ENCODE measurements at places on chromosomes 12 and 14.

- no peak for DNase-seq
Observed at GRCh38 chr14:103186909-103187586, 63.8 kb downstream of the TNFAIP2 start.

GRCh38 chr12:18823461-18823860, 85.5 kb downstream of the CAPZA3 start:
- DNase-seq = no peak

DNA sequence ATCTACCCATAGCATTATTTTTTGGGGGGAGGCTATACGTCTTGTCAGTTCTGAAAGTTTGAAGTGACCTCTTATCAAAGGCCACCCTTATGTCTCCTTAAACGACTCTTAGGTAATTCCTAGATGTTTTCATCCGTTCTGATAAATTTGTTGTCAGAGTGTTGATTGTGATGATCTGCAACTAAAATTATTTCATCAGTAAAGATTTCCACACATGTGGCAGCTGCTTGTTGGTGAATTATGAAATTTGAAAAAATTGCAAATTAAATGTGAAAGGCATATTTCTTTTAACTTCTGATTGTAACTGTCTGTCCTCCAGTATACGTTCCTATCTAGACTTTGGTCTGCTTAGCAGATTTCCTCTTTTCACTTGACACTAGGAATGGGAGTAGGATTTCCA, 1.4 kb downstream of the ADIPOR2 start:
- no peak for DNase-seq

- DNase-seq = no peak
Observed at GRCh38 chr12:59736786-59737185, 141.0 kb downstream of the SLC16A7 start.

GRCh38 chr14:26403760-26404159, 194.1 kb downstream of the NOVA1 start:
- DNase-seq = no peak

DNA sequence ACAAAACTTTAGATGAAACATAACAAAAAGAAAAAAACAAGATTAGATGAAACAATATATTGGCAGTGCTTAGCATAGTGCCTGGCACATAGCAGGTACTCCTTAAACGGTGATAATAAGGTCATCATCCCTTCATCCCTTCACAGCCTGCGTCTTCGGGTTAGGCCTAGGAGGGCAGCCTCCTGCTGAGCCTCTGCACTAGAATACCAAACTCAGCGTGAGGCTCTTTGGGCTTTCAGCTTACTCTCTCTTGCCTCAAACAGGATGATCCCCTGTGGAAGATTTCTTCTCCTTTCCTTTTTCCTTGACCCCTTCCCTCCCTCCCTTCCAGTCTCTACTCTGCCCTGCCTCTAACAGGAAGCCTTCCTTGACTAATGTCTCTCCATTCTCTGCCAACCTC, 14.4 kb upstream of the FIGNL2 start:
- no peak for DNase-seq

DNA sequence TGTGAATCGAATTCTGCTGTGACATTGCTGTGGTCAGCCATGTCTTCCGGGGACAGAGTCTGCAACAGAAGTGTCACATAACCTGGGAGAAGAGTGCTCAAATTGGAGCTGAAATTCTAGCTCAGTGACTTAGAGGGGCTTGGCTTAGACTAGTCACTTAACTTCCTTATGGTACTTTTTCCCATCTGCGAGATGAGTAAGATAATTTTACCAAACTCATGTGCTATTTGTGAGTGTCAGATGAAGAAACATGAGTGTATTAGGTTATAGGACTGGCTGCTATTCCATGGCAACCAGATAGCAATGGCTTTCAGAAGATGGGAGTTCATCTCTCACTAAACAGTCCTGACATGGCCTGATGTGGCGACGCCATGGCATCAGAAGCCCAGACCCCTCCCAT, 104.1 kb downstream of the CHST11 start:
- no peak for DNase-seq

GRCh38 chr14:71362920-71363584, 455.8 kb downstream of the PCNX1 start:
- DNase-seq = no peak

DNA sequence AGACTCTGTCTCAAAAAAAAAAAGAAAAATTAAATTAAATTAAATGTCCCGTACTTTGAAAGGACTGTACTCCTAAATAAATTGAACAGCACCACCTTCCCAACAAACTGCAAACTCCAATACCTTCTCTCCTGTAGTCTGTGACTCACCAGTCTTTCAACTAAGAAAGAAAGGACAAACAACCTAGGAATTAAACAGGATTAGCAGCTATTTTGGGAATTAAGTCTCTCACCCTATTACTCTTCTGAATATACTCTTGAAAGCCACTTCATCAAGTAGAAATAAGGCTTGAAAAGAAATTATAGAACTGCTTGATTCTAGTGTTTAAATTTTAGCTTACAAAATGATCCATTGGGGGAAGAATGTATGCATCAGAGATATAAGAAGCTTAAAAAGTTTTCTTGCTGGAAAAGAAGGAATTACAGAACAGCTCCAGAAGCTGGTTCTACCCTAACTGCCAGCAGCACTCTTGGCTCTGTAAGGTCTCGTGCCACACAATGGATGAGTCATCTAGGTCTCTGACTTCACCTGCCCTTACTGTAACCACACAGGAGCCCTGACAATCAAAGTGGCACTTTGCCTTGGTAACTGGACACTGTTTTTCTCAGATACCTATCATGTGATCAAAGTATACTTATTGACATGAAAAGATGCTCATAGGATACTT, 57.0 kb upstream of the CERS5 start:
- no peak for DNase-seq
